ENCODE measurements at places on chromosomes 7 and 10. TPM values are rescaled to one million over a fixed set of nuclear protein-coding genes. Genes with fewer than 3 reads are reported as not detected.

VIM gene
- 4,573 TPM for total RNA-seq

DEPP1 gene
- 11.5 TPM for total RNA-seq

UNC5B gene
- total RNA-seq, result 35.6 TPM

OR2A42 gene
- not detected for total RNA-seq

PAPSS2 gene
- total RNA-seq, result 44.0 TPM

H2BK1 gene
- not detected for total RNA-seq

SPDYE11 gene
- total RNA-seq, result not detected

Data from epithelial cell of alveolus of lung (primary cell).